HCT116 (cell line): ENCODE measurements at places on chromosomes 5 and 9. TPM values are rescaled to one million over a fixed set of nuclear protein-coding genes. Genes with fewer than 3 reads are reported as not detected.

Gene ALDOB
- 1.2 TPM for total RNA-seq

Gene IL13
- total RNA-seq, result not detected

DNA sequence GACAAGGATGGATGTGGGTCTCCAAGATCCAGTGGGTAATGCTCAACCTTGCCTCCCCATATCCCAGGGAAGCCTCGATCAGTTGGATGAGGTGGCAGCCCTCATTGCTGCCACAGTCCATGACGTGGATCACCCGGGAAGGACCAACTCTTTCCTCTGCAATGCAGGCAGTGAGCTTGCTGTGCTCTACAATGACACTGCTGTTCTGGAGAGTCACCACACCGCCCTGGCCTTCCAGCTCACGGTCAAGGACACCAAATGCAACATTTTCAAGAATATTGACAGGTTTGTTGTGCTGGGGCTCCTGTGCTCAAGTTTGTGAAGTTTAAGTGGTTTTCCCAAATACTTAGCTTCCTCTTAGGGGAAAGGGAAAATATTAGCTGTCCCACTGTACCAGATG, 74.0 kb downstream of the WDR41 start:
- no peak overlapping the region for H3K4me3 ChIP-seq
- H3K27me3 ChIP-seq, result no peaks in the 10 kb centered on the region
- no peak overlapping the region for H3K27ac ChIP-seq
- DNase-seq, result no peak

GRCh38 chr5:121731377-121731776, 120.3 kb upstream of the FTMT start:
- H3K27ac ChIP-seq, result no peak overlapping the region
- no peaks in the 10 kb centered on the region for H3K4me1 ChIP-seq
- DNase-seq, result no peak
- H3K4me3 ChIP-seq, result no peak overlapping the region
- no peaks in the 10 kb centered on the region for H3K27me3 ChIP-seq

GRCh38 chr9:89554307-89555035, 50.3 kb upstream of the GADD45G start:
- H3K4me3 ChIP-seq, result no peak overlapping the region
- H3K36me3 ChIP-seq, result no peaks in the 10 kb centered on the region
- DNase-seq, result no peak
- no peaks in the 10 kb centered on the region for H3K27me3 ChIP-seq

- no peak for DNase-seq
- H3K27me3 ChIP-seq, result no peaks in the 10 kb centered on the region
Measured at GRCh38 chr9:479971-480350, 265.3 kb downstream of the DOCK8 start.
